Stimulated activated CD4-positive, alpha-beta T cell treated with anti-CD3 and anti-CD28 coated beads, Interleukin-2, amount 100 ng/mL, for 48 hours (primary cell): ENCODE measurements at places on chromosomes 7 and 10.

DNA sequence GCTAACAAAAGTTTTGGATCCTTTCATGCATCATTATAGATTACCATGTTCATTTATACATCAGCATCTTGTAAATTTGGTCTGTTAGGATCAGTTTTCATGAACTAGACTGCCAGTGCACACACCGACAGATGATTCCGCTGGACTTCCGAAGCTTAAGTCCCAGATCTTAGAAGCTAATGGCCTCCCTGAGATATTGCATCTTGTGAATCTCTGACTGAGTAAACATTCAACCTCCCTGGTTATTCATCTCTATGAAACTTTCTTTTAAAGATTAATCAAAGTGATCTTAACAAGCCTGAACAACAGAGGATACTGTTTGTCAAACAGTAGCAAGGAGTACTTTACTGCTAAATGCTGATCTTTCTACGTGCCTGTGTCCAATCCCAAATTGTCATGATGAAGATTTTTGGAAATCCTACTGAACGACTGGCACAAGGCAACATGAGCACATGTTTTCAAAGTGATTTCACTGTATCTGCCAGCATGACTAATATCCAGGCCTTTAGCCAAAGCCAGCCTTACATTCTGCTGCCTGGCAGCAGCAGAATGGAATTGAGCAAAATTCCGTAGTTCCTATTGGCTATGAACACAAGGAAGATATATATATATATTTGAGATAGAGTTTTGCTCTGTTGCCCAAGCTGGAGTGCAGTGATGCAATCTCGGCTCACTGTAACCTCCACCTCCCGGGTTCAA is 91.3 kb upstream of the ANK3 start:
- no peak for DNase-seq

GRCh38 chr10:11528286-11528685 is 83.2 kb downstream of the USP6NL start:
- no peak for DNase-seq

GRCh38 chr10:6013413-6014192 is 36.3 kb upstream of the IL15RA start:
- no peak for DNase-seq

DNA sequence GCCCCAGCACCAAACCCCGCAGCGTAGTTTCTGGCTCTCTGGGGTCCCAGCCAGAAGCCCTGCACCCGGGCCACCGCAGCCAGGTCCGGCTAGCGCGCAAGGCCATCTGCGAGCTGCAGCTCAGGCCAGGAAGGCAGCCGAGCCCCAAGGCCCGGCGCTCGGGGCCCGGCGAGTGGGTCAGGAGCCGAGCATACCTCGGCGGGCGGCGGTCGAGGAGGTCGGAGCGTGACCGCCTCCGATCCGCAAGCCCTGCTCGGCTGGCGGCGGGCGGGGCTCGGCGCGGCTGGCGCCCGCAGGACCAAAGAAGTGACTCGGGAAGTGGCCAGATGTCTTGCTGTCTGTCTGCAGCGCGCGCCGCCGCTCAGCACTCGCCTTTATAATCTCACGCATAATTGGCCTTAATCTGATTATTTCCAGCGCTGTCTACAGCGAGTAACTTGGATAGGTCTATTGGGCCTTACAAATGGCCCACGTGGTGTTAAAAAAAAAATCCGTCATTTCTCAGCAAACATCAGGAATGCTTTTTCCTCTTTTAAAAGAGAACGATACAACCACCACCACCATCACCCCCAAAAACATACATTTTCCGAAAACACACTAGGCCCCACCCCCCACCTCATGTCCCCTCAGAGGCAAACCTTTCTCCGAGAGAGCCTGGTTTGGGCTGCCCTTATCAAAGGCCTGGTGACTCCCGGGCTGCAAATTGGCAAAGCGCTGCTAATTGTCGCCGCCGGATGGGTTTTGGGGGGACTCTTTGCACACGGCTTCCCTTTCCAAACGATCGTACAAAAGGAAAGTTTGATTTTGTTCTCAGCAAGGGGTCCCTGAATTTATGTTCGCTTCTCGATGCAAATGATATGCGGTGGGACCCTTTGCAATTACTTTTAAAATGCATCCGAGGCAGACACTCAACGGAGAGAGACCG is at the start of gene DRGX:
DRGX (minus strand) TSS at position 349 of the 925 bp plus-strand sequence. CDS start 649 bp downstream, outside the sequence.
- DNase-seq, result no peak

- no peak for DNase-seq
Observed at GRCh38 chr10:71509444-71509843, 112.7 kb downstream of the CDH23 start.

DNA sequence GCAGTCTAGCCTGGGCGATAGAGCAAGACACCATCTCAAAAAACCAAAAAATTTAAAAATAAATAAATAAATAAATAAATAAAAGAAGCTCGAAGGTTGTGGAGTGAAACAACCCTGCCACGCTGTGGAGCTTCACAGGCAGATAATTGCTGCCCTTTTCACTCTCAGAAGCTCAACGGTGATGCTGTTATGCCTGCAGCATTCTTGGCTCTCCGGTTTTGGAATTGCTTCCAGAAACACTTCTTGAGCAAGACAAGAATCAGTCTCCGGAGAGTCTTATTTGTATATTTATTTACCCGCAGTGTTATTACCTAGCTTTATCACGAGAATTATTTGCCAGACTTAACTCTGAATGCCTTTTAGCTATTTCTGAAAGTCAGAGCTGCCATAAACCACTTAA is 40.5 kb upstream of the UBE2H start:
- no peak for DNase-seq

GRCh38 chr7:50287129-50287528 is 17.4 kb upstream of the IKZF1 start:
- no peak for DNase-seq

DNA sequence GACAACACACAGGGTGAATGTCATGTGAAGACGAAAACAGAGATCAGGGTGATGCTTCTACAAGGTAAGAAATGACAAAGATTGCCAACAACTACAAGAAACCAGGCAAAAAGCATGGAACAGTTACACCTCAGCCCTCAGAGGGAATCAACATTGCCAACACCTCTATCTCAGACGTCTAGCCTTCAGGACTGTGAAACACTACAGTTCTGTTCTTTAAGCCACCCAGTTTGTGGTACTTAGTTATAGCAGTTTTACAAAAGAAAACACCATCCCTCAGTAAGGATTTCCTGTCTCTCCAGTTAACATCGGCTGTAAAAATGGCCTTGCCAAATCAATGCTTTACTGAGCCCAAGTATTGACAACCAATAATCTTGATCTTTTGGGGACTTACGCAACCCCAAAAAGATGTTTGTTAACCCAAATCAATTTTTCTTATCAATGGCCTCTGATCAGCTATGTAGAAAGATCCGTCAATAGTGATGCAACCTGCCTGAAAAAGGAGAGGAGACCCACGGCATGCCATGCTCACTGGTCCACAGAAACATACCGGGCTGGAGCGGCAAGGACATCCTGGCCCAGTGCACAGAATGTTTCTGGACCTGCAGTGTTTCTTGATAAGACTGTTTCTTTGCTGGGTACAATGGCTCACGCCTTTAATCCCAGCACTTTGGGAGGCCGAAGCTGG is 44.0 kb downstream of the AKR1D1 start:
- no peak for DNase-seq

DNA sequence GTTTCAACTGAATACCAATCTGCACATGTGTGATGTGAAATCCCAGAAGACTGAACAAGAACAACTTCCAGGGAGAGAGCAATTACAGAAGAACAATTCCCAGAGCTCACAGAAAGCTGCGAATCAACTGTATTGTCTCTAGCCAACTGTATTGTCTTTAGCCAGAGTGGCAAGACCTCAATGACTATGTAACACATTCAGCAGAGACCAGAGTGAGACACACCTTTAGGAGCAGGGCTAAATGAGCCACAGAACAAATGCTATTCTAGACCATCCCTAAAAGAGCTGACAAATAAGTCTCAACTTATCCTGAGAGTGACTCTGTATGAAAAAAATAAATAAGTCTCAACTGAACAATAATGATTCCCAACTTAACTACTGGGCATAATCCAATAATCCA is 72.0 kb downstream of the KMT2C start:
- no peak for DNase-seq

DNA sequence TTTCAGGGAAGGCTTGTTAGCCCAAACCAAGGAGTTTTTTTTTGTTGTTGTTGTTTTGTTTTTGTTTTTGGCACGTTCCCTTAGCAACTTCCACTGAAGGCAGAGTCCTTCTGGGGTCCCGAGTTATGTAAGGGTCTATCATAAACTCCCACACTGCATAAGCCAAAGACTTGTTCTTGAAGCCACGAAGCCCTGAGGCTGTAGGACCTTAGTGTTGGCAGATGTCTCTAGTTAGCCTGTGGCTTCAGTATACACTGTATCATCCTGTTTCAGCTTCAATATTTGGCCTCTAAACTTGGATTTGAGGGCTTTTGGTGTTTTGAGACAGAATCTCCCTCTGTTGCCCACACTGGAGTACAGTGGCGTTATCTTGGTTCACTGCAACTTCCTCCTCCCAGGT is 13.6 kb downstream of the KPNA7 start:
- no peak for DNase-seq
